ENCODE measurements at places on chromosomes 5 and 9.
A peak's percentile ranks its signal among the peaks of the same experiment; 100 is the strongest.

GRCh38 chr5:172994405-172994804 is 10.8 kb downstream of the ATP6V0E1 start:
- DNase-seq: no peak

DNA sequence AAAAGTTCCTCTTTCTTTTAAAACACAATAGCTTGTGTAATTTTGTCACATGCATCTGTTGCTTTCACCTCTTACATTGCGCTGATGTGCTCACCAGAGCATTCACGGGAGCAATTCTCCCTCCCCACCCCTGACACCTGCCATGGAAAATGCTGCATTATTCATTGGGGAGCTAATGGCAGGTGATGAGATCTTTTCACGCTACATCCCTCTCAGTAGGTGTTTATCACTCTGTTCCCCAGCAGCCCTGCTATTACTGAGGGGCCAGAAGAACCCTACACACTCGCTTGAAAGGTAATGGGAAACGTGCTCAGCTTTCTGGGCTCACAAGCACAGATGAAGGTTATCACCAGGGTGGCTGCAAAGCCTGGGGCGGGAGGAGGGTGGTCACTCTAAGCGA is 398.0 kb downstream of the PSAT1 start:
- no peak for DNase-seq

- DNase-seq: no peak
Measured at GRCh38 chr5:172439785-172440477, 14.4 kb downstream of the SH3PXD2B start.

- peak; percentile 28 for DNase-seq
Measured at GRCh38 chr5:90264689-90265544, 144.6 kb downstream of the CETN3 start.

GRCh38 chr5:65672796-65673195 is 48.0 kb downstream of the SHLD3 start:
- DNase-seq: no peak

DNA sequence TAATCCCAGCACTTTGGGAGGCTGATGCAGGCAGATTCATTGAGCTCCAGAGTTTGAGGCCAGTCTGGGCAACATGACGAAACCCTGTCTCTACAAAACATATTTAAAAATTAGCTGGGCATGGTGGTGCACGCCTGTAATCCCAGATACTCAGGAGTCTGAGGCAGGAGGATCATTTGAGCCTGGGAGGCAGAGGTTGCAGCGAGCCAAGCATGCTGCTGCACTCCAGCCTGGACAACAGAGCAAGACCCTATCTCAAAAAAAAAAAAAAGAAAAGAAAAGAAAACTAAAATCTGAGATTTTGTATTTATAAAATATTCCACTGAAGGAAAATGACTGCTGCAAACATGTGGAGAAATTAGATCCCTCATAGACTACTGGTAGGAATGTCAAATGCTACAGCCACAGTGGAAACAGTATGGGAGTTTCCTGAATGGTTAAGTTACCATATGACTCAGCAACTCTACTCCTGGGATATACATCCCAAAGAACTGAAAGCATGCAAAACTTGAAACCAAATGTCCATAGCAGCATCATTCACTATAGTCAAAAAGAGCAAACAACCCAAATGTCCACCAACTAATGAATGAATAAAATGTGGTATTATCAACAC is 106.1 kb downstream of the UBAP2 start:
- DNase-seq: no peak

DNA sequence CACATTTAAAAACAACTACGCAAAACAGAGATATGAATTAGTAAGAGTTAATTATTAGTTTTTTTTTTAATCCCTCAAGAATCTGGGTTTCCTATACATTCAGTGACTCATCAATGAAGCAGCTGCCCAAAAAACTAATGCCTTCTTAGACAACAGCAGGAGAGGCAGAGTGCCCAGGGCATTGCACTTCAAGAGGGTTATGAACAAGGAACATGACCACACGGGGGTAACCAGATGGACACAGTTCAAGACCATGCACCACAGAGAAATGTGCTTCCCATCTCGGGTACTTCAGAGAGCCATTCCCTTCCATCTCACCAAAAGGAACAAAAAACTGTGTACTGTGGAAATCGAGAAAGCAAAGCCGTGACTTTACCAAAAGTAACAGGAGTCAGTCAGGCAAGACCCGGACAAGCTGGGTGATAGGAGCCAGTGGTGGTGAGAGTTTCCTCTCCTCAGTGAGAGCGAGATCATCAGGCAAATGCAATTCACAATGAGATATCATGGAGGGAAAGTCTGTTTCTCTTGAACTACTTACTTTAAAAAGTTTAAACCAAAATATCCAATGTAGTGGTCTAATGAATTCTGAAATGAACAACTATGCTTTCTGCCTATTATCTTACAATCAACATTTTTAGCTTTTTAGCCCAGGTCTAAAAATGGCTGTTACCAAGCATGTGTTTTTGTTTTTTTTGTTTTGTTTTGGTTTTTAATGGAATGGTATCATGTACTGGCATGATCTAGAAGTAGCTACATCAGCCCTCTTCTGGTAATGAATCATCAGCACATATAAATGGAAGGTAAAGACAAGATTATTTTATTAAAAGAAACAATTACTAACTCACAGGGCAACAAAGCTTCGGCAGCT is 192.1 kb downstream of the TSSK1B start:
- DNase-seq: no peak

GRCh38 chr5:15837551-15838289 is 337.7 kb downstream of the FBXL7 start:
- DNase-seq: no peak

DNA sequence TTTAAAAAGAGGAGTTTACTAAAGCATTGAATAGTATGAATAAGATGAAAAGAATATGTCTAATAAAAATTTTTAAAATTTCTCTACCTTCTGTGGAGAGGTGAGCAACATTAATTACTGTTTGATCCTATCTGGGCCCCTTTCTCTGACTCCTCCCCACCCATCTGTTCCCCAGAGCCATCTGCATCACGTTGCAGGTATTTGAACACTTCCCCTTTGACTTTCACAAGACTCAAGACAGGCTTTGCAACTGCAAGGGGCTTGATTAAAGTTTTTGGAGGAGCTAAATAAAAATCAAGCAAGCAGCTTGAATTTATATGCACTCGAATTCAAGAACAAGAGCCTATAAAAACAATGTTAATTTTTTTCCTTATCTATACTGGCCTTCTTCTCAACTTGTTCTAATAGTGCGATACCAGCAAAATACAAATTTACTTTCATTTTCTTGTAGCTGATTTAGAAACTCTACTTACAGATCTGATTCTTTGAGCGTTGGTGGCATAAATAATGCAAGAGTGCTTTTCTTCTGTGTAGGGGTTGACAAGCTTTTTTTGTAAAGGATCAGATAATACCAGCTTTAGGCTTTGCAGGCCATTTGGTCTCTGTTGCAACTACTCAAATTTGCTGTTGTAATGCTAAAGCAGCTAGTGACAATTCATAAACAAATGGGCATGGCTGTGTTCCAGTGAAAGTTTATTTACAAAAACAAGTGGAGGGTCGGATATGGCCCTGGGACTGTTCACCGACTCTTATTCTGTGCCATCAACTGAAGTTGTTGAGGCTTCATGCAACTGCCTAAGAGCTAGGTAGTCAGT is 21.2 kb downstream of the TXNDC8 start:
- no peak for DNase-seq

DNA sequence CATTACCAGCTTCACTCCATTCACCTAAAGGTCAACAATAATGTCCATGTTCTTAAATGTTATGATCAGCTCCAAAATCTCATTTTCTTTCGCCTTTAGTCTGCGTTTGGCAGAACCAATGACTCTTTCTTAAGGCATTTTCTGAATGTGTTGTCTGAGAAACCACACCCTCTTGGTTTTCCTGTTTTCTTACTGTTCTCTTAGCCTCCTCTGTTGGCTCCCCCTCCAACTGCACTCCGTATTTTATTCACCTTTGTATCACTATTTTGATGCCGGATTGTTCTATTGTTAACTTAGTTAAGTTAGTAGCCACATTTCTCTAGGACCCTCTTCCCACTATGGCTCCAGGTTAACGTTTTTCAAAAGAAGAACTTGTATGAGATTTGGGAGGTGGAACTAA is 185.6 kb downstream of the DMAC1 start:
- no peak for DNase-seq

DNA sequence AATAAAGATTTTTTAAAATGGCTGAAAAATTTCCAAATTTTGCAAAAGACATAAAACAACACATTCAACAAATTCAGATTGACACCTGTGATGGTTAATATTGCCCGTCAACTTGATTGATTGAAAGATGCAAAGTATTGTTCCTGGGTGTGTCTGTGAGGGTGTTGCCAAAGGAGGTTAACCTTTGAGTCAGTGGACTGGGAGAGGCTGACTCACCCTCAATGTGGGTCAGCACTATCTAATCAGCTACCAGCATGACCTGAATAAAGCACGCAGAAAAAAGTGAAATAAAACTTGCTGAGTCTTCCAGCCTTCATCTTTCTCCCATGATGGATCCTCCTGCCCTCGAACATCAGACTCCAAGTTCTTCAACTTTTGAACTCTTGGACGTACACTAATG is 868.0 kb upstream of the CTNND2 start:
- DNase-seq: no peak

DNA sequence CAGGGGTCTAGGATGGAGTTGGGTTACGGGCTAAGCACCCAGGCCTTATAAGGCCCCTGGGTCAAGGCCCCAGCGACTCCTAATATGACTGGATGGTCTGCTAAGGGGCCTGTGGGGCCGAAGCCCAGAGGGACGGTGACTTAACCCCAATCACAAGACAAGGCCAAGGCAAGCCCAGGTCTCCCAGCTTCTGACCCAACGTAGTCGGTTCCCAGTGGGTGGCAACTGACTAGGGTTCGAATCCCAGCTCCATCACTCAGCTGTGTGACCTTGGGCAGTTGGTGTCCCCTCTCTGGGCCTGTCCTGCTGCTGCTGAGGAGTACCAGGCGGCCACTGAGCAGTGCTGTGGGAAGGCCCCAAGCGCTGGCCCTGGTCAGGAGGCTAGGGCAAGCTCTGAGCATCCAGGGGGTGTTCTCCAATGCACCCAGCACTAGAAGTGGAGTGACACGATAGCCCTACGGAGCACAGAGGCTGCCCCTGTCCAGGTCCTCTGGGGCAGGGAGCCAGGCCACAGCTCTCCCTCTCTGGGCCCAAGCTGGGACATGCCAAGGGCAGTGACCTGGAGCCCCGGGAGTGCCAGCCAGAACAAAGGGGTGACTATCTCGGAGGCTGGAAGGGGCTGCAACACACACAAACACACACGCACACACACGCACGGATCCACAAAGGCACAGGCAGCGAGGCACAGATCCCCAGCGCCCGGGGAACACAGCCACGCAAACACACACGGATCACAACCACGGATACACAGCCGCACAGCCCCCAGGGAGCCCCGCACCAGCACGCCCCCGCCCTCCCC is 512 bp downstream of the AK1 start:
- DNase-seq: no peak

GRCh38 chr9:88076286-88077070 is 61.8 kb downstream of the SPATA31C2 start:
- DNase-seq: no peak

GRCh38 chr5:125877248-125877647 is 546.0 kb upstream of the GRAMD2B start:
- no peak for DNase-seq

DNA sequence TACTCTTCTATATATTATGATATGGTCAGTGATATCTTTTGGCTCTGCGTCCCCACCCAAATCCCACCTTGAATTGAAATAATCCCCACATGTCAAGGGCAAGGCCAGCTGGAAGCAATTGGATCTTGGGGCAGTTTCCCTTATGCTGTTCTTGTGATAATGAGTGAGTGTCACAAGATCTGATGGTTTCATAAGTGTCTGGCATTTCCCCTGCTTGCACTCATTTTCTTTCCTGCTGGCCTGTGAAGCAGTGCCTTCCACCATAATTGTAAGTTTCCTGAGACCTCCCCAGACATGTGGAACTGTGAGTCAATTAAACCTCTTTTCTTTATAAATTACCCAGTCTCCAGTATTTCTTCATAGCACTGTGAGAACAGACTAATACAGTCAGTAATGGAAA is 45.0 kb upstream of the TNC start:
- DNase-seq: no peak
